ENCODE measurements at places on chromosomes 7 and 10.

DNA sequence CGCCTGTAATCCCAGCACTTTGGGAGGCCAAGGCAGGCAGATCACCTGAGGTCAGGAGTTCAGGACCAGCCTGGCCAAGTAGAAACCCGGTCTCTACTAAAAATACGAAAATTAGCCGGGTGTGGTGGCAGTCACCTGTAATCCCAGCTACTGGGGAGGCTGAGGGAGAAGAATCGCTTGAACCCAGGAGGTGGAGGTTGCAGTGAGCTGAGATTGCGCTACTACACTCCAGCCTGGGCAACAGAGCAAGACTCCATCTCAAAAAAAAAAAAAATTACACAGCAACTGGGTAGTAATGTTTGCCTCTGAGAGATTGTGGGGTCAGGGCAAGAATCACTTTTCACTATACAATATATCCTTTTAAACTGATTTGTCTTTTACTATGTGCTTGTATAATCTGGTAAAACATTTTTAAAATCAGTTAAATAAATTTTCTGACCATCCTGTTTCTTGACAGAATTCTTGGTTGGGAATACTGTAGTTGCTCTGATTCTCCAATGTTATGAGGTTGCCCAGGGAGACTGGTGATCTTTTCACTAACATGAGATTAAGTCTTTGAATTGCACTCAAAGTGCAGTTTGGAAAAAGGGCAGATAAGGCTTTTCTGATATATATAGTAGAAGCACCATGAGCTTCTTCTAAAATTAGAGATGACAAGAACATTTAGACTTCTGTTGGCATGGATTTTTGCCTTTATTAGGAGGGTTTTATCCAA, 1.5 kb downstream of the ENTPD7 start:
- DNase-seq: no peak

DNA sequence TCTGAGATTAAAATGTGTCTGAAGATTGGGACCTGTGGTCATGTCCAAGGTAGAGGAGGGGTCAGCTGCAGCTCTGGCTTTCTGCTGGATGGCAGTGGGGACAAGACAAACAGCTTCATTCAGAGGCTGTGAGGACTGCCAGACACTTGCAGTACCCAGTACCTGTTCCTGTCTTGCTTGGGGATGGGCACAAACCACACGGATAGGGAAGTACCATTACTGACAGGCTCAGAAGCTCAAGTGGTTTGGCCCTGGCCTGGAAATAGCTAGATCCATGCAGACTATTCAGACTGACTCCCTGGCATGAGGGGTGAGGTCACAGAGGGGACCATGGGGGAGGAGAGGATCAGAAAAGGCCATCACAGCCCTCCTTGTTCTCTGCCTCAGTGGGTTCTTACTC, 56.0 kb upstream of the COMTD1 start:
- DNase-seq: no peak

DNA sequence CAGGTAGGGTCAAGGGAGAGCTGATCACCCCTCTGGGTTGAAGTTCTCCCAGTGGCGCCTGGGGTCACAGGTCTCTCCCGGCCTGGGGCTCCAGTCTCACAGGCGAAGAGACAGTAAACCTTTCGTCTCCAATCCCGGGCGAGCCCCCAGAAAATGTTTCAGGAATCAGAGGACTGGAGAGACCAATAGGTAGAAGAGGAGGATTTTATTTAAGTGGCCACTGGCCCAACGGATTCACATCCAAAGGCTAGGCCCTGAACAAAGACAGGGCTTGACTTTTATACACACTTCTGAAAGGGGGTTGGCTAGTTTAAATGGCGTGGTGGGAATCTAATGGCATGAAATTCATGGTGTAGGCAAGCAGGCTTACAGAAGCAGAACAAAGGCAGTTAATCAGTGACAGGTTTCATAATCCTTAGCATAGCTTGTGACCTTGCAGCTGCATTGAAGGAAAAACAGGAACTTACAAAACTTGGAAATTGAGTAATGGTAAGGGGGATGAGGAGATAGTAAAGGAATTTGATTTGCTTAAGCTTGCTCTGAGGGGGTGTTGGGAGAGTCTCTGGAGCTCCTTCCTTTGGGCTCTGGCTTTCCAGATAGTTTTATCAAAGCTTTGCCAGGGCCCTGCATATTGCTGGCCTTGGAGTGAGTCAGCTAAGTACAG, 105.5 kb downstream of the TRIM24 start:
- no peak for DNase-seq

GRCh38 chr7:118473271-118473670, 248.8 kb downstream of the ANKRD7 start:
- no peak for DNase-seq

DNA sequence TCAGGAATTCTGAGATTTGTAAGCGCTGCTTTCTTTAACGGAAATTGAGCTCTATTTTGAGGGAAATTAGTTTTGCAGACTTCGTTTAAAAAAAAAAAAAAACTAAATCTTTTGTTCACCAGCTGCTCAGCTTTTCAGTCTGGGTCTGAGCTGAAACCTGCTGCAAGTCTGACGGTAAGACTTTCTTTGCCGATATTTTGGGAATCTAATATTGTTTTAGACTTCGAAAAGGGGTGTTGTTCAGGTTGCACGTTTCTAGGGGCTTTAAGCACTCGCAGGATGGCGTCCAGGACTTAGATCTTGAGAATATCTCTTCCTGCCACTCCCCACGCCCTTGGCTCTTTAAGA, 1.8 kb upstream of the MEOX2 start:
- DNase-seq: no peak

DNA sequence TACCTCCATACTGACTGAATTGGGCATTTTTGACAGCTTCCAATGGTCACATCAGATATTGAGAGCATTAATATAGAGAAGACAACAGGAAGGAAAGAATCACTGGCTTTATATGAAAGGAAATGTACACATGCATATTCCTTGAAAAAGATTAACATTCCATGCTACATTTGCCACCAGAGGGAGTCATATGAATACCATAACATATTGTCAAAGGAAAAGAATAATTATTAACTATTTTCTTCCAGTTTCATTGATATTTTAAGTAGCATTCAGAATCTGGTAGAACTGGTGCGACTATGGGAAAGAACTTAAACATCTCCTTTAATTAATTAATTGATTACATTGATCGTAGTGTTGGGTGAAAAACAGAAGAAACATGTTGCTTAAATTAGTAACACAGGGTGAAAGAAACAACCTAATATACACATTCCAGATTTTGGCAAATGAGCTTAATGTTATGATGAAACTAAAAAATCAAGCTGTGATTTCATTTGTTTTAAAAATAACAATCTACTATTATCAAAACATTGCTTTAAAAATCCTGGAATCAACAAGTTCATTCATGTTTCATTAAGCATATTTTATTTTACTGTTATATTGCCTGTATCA, 71.5 kb downstream of the GPR85 start:
- DNase-seq: no peak

- DNase-seq: no peak
These were observed 40.6 kb upstream of the PTPRZ1 start for GRCh38 chr7:121832347-121832746.

- DNase-seq: no peak
These were observed at the start of gene SSC4D for GRCh38 chr7:76409537-76409936. SSC4D (minus strand) TSS chr7:76409697; CDS start chr7:76404439, 5,258 bp downstream.

DNA sequence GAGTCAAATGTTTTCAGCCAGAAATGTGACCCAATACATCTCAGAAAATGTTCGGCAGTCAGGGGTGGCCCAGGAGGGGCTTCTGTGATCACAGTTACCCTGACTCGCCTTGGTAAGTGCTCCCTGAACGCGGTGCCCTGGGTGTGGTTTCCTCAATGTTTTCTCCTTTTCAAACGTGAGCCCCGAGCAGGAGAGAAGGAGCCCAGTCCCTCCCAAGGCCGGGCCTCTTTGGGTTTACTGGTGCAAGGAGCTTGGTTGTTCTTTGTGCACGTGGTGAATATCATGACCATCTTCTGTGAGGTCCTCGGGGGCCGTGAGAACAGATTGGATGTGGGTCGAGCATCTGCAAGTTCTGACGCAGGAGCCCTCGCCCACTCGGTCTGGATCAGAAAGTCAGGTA, 55.8 kb upstream of the VIPR2 start:
- DNase-seq: no peak

- DNase-seq: no peak
These were observed 225.6 kb downstream of the AHR start for GRCh38 chr7:17523813-17524739.

GRCh38 chr7:16638282-16639280, 7.0 kb downstream of the ANKMY2 start:
- DNase-seq: no peak

- no peak for DNase-seq
These were observed 288.3 kb downstream of the ADARB2 start for GRCh38 chr10:1449021-1449420.

GRCh38 chr7:128773604-128774003, 2.0 kb downstream of the OPN1SW start:
- DNase-seq: no peak

DNA sequence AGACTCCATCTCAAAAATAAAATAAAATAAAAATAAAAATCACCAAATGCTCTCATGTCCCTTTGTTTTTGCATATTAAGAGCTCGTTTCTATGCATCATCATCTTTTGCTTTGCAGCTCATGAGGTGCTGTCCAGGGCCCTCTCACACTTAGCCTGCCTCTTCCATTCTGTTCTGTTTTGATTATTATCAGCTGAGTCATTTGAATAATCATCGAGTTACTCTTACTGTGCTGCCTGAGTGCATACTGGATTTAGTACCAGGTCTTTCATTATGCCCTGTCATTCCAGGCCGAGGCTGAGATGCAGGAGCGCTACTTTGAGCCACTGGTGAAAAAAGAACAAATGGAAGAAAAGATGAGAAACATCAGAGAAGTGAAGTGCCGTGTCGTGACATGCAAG, 33.0 kb downstream of the UCMA start:
- DNase-seq: no peak

DNA sequence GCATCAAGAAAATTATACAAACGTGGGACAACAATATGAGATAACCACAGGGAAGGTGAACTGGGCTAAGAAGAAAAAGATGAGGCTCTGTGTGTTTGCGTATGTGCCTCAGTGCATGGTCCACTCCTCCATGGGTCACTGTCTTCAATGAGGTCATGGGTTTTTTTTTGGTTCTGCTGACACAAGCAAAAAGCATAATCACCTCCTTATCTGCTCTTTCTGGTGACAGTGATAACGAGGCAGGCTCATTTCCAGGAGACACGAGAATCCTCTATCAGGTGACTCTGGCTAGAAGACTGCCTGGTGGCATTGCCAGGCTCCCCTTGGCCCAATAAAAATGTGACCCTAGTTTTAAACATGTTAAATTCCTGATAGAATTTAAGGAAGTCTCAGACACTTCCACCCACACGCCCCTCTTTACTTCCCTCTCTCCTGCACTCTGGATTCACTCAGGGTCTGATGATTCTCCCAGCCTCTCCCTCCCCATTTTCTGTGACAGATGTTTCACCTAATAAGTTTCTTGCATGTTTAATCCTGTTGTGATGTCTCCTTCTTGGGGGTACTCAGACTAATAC, 35.3 kb upstream of the CDCA7L start:
- no peak for DNase-seq

DNA sequence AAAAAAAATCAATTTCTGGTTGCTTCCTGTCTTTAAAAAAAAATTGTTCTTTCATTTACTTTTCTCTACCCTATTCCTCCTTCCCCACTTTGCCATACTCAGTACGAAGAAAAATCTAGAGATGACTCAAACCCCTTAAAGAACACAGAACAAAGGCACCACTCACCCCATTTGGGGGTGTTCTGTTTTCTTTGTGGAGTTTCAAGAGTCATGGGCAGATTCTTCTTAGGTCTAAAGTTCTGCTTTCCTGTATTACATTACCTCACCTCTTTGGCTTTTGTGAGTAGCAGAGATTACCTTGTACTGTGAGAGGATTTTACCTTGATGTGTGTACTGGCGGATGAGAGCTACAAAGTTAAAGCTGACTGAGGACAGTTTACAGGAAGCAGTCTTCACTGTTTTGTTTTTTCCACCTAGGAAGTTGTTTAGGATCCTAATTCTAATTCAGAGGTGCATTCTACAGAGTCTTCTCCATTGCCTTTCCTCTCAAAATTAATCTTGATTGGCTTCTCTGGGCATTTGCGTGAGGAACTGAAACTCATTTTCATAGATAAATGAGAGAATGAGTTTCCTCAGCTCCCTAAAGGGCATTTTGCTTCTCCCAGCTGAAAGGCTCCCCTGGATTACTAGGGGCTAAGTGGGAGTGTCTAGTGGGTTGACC, 20.7 kb downstream of the AVL9 start:
- no peak for DNase-seq

GRCh38 chr10:124005991-124006392, 87.4 kb downstream of the CHST15 start:
- DNase-seq: no peak

DNA sequence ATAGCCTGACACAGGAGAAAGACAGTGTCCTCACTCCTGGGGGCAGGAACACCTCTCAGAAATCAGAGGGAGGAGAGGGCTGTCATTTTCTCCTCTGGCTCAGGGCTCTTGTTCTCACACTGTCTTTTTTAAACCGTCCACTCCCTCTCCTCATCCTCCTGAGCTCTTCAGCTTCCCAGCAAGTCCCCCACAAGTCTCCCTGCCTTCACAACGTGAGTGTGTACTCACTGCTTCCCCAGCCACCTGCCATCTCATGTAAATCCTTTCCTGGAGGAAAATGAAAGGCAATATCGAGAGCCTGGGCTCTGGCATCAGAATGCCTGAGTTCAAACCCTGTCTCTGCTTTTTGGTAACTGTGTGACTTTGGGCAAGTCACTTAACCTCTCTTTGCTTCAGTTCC, 5.7 kb downstream of the LLCFC1 start:
- no peak for DNase-seq

GRCh38 chr7:140022582-140023211, 40.1 kb downstream of the PARP12 start:
- no peak for DNase-seq

DNA sequence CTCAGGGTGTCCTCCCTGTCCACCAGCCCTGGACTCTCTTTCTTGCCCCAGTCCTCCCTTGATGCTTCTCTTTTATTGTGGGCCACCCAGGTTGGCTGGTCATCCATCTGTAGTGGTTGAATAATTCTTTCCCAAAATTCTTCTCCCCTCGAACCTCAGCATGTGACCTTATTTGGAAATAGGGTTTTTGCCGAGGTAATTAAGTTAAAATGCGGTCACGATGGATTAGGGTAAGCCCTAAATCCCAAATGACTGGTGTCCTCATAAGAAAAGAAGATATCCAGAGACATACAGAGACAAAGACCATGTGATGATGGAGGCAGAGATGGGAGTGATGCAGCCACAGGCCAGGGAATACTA, 74.3 kb downstream of the GFRA1 start:
- no peak for DNase-seq

- DNase-seq: no peak
These were observed 533.3 kb upstream of the GHITM start for GRCh38 chr10:83605783-83606630.

- no peak for DNase-seq
These were observed 67.7 kb upstream of the JCAD start for GRCh38 chr10:30127120-30127541.

GRCh38 chr10:69842882-69843281, 41.2 kb downstream of the COL13A1 start:
- DNase-seq: no peak

GRCh38 chr10:22010973-22011408, 7.5 kb upstream of the DNAJC1 start:
- no peak for DNase-seq

- no peak for DNase-seq
These were observed 44.7 kb upstream of the MXI1 start for GRCh38 chr10:110162741-110163145.

GRCh38 chr7:32393861-32394260, 96.3 kb downstream of the LSM5 start:
- DNase-seq: no peak
